Stimulated activated CD4-positive, alpha-beta T cell treated with anti-CD3 and anti-CD28 coated beads, Interleukin-1b, Interleukin-23, amount 100 ng/mL, for 1 hour (primary cell): ENCODE measurements at places on chromosomes 13 and 19.

DNA sequence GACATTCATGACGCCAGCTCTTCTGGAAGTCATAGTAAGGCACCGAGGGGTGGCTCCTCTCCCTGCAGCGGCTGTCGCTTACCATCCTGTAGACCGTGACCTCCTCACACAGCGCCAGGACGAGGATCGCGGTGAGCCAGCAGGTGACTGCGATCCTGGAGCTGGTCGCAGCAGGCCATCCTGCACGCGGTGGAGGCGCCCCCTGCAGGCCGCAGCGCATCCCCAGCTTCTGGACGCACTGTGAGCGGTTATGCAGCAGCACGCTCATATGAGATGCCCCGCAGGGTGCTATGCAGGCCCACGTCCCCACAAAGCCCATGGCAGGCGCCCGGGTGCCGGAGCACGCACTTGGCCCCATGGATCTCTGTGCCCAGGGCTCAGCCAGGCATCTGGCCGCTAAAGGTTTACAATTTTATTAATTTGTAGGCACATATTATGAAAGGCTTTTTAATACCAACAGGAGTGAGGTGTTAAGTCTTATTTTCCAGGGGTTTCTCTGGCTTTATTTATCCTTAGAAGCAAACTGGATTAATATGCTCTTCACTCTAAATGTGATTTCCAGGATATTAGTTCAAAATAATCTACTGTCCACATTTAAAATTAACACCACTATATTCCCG lies 35.6 kb upstream of the PSPC1 start:
- peak; percentile 10 for DNase-seq

- no peak for DNase-seq
Measured at GRCh38 chr19:28485292-28485691, 727.7 kb downstream of the UQCRFS1 start.

DNA sequence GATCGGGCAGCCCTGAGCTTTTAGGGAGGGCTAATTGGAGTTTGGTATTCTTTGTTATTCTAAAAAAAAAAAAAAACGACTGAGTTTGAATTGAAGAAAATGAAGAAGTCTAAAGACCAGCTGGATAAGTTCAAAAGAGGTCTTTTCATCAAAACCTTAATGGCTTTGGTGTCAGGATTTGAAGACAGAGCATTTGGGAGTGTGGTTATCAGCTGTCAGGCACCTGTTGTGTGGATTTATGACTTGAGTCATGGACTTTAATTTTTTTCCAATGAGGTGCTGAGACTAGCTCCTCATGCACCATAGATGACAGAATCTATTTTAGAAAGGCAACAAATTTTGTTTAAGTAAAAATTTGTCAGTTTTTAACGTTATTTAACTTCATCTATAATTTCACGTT lies 72.5 kb downstream of the FREM2 start:
- DNase-seq: no peak

- no peak for DNase-seq
Measured at GRCh38 chr19:46844067-46844489, 6.6 kb downstream of the AP2S1 start.

- no peak for DNase-seq
Measured at GRCh38 chr13:66888698-66889097, 341.4 kb downstream of the PCDH9 start.
